ENCODE measurements at places on chromosomes 13 and 19.

DNA sequence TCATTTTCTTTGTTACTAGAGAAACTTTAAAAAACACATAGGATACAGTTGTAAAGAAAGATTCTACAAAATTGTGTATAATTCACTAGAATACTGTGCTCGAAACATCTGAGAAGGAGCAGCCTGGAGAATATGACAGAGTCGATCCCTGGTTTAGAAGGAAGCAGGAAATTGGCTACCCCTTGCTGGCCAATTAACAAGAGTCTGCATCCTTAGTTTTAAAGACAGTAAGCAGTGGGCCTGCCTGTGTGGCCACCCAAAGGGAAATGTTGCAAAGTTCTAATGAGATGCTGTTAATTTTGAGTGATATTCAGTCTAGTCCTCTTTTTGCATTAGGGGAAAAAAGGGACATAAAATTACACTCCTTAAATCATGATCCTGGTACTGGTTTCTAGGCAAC lies 988.6 kb downstream of the PCDH17 start:
- no peak for DNase-seq

- no peak for DNase-seq
Observed at GRCh38 chr19:56740501-56740900, 68.9 kb upstream of the ZNF835 start.

- no peak for DNase-seq
Observed at GRCh38 chr13:22945321-22946226, 235.2 kb upstream of the SGCG start.

GRCh38 chr13:53127373-53127772 lies 98.8 kb downstream of the OLFM4 start:
- no peak for DNase-seq

GRCh38 chr13:103859952-103860351 lies 793.7 kb upstream of the SLC10A2 start:
- no peak for DNase-seq

GRCh38 chr19:16418597-16418962 lies 53.2 kb downstream of the EPS15L1 start:
- DNase-seq: no peak

- DNase-seq: no peak
Observed at GRCh38 chr19:49152119-49152550, 3.1 kb downstream of the HRC start.

GRCh38 chr19:40689339-40690049 lies 957 bp downstream of the NUMBL start:
- no peak for DNase-seq

GRCh38 chr13:109712124-109712722 lies 74.2 kb downstream of the IRS2 start:
- no peak for DNase-seq
